Urothelium cell line (cell line): ENCODE measurements at places on chromosomes 1 and 21.

- no peak for DNase-seq
Measured at GRCh38 chr1:25099343-25099951, 132.9 kb downstream of the SYF2 start.

DNA sequence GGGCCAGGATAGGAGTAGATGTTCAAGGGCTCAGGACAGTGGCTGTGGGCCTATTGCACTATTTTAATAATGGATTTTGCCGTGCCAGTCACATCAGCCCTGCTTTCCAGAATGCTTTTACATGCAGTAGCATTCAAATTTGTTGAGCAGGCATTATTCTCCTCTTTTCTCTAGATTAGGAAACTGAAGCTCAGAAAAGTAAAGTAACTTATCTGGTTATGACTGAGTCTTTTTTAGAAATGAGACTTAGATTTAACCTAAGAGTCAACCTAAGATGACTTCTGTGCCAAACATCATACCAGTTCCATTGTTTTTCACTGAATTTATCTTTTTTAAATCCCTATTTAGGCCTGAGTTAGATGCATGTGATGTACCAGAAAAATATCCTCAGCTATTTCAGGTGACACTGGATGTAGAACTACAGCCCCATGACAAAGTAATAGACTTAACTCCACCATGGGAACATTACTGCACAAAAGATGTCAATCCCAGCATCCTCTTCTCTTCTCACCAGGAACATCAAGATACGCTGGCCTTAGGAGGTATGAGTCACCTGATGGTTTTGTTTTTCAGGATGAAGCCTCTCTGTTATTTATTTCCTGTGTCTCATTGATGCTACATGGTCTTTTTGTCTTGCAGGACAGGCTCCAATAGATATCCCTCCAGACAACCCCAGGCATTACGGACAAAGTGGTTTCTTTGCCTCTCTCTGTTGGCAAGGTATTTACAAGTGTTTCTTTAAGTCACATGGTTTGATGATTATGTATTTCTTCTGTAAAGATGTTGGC lies 31.4 kb upstream of the LEPR start:
- DNase-seq: no peak

DNA sequence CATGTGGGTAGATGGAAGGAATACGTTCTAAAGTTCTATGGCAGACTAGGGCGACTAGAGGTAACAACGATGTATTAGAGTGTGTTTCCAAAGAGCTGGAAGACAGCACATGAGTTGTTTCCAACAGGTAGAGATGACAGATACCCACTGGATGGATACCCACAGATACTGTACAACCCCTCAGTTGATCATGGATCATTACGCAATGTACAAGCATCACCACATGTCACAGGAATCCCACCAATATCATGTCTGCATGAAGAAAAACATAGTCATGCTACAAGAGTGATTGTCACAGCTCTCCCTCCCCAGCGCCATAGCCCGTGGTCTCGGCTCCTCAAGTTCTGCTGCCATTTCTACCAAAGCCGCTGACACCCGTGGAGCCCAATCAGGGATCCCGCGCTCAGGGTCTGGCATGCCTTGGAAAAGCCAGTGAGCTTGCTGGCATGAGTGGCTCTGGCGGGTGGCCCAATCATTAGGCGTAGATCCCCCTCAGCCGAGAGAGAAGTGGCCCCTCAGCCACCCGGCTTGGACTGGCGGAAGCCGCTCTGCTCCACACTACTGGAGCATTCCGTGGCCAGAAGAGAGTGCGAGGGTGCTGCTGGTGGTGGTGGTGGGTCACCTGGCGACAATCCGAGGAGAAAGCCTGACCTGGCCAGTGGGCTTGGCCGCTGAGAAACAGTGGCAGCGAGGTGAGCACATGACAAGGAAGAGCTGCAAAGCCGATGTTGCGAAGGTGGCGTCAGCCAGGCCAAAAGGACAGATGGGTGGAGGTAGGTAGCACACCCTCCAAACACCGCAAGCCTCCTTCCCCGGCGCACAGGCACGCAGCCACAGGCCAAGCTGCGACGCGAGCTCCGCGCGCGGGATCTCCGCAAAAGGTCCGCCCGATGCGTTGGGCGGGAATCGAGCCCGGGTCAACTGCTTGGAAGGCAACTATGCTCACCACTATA lies 65.7 kb upstream of the FCGR2A start:
- no peak for DNase-seq

DNA sequence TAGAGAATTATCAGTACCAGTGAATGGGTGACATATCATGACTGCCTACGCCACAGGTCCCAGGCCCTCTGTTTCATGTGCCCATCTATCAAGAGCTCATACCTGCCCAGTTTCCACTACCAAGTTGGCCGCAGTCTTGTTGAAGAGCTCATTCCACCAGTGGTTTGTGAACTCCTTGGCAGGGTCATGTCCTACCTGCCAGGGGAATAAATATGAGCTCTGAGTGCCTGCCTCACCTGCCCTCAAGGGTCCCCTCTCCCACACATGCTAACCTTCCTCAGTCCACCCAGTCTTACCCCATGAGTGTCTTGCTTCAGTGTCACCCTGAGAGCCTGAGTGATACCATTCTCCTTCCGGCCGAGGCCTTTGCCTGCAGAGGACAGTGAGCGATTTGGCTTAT lies 3.2 kb downstream of the GPATCH4 start:
- DNase-seq: no peak

- DNase-seq: no peak
Measured at GRCh38 chr1:42418516-42418915, 37.3 kb downstream of the ZMYND12 start.

DNA sequence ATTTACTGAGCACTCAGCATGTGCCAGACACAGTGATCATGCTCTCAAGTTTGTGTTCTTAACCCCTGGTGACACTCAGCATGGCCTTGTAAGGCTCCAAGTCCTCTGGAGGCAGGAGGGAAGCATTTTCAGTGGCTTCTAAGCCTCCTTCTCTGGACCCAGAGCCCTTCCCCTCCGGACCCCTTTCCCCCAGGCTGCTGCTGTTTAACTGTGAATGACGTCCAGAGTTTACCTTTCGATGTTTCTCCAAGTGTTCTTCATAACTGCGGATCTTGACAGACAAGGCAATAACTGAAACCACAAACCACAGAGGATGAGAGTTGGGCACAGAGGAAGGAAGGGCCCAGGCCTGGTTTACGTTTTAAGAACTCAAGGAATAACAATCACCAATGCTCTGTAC lies 6.5 kb downstream of the MRPS15 start:
- DNase-seq: no peak

GRCh38 chr21:34983680-34984086 lies 65.4 kb downstream of the RUNX1 start:
- no peak for DNase-seq

DNA sequence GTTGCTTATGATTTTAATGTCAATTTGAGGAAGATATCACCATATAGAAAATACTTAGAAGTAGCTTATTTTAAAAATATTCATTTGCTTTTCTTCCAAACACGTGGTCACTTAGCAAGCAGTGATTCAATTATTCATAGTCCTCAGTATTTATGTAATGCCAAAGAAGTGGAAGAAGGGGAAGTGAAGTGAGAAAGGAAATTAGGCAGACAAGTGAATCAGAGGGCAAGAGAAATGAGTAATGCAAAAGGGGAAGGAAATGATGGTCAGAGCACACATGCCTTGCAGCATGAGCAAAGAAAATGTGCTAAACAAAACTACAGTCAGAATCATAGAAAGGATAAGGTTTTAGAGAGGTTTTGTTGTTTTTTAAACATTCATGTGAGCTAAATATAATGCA lies 31.8 kb downstream of the SDCCAG8 start:
- DNase-seq: peak; percentile 29

GRCh38 chr21:43975469-43976098 lies 36.5 kb upstream of the TRAPPC10 start:
- DNase-seq: peak; percentile 75

- no peak for DNase-seq
Measured at GRCh38 chr21:42179316-42179715, 39.6 kb upstream of the ABCG1 start.

GRCh38 chr1:179141592-179142251 lies 59.9 kb downstream of the TOR3A start:
- peak; percentile 27 for DNase-seq
